NCI-H526 treated with DMSO at 0.1 percent for 48 hours (cell line): ENCODE measurements at places on chromosomes 13 and 19.

- DNase-seq = no peak
These were observed 12.6 kb downstream of the NAXD start for GRCh38 chr13:110627761-110628476.

DNA sequence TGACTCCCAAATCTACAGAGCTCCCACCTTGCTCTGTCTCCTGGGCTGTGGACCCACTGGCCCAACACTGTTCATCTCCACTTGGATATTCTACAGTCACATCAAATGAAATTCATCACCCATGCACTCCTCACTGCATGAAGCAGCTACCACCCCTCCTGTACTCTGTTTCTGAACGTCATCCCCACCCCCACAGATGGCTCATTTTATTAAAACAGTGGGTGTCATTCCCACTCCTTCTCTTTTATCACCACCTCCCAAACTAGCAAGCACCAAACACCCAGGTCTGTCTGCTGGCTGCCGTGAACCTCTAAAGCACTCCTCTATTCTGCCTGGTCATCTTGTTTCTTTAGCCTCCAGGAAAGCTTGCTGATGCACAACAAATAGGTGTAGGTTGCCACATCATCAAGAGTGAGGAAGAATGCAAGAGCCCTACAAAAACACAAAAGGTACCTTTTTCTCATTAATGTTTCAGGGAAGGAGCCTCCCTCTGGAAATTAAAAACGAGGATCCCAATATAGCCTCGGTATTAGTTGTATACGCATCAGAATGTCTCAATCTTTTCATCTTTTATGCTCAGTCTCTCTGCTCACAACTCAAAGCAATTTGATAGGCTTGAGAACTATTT lies 91.8 kb downstream of the MIPEP start:
- no peak for DNase-seq

- DNase-seq = no peak
These were observed 7.7 kb upstream of the LGALS7 start for GRCh38 chr19:38781058-38781457.

DNA sequence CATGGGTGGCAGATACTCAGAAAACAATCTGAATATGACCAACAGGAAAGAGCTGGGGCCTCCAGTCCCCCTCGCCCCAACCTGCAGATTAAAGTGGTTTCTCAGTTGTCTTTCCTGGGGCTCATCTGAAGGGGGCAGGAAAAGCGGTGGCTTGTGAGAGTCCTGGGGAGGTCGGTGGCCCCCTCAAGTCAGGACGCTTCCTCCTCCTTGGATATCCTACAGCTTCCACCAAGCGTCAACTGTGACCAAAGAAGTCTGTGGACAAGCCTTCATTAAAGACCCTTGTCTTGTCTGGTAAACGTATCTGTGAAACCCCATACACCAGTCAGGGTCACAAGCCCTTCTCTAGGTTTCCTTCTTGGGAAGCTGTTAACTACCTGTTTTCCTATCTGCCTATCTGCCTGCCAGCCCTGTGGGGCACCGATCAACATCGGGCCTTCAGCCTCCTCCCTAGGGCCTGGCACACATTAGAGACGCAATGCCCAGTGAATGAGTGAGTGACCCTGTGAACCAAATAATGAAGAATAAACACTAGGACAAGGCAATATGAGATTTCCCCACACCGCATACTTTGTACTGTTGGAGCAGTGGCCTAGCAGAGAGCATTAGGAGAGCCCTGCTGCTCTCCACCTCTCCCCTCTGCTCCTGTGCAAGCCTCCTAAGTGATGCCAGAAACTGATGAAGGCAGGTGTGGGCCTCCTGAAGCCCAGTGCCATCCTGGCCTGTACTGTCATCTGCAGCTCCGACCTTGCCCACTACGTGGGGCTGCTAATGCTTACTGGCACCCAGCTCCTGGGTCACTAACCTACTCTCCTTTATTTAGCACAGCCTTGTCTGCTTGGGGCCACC lies 1317.8 kb downstream of the UQCRFS1 start:
- no peak for DNase-seq

DNA sequence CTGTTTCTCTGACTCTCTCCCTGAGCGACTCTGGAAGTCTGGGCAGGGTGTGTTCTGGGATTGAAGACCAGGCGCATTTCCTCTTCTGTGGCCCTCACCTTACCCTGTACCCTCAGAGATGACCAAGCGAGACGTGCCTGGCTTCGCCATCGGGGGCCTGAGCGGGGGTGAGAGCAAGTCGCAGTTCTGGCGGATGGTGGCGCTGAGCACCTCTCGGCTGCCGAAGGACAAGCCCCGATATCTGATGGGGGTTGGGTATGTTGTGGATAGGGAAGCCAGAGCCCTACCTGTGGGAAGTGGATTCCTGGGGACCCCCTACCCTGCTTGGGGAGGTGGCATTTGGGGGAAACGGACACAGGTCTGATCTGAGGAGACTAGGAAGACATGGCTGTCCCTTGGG lies 5.8 kb upstream of the DNM2 start:
- no peak for DNase-seq

DNA sequence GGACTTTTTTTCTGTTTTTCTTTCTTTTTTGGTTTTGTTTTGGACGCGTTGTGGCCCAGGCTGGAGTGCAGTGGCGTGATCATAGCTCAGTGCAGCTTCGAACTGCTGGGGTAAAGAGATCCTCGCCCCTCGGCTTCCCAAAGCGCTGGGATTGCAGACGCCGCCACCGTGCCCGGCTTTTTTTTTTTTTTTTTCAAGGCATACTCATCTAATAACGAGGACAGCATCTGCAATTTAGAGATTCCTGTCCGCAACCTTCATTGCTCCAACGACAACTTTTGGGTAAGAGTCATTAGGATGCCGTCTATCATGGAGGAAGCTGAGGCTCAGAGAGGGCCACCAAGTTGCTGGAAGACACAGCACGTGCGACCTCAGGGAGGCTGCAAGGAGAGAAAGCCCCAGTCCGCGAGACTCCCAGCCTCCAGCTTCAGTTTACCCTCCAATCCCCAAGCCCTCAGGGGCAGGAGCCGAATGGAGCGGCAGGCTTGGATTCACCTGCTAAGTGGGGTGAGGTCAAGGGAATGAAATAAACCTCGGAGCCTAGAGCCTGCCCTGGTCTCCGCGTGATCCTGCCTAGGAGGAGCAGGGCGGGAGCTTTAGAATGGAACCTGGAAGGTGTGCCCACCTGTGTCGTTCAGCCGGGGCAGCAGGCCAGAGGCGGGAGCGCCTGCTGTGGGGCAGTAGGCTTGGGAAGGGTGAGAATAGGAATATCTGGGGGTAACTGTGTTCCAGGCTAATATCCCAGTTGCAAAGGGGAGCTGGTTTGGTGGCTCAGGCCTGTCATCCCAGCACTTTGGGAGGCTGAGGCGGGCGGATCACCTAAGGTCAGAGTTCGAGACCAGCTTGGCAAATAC lies 676 bp upstream of the POLRMT start:
- no peak for DNase-seq

DNA sequence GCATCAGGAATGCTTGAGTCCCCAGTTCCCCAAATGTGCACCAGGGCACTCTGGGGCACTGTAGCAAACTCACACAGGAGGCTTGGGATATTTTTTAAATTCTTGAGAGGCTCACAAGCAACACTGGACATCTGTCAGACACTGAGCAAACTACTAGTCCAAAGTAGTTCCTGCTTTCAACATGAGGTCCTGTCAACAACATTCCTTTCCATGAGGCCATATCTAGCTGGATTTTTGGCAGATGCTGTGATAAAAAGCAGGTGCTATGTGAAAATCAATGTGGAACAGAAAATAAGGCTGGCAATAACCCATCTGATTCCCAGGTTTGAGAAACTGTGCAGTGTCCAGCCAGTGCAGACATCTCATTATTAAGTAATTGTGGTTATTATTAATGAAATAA lies 50.5 kb downstream of the STARD13 start:
- DNase-seq = no peak

DNA sequence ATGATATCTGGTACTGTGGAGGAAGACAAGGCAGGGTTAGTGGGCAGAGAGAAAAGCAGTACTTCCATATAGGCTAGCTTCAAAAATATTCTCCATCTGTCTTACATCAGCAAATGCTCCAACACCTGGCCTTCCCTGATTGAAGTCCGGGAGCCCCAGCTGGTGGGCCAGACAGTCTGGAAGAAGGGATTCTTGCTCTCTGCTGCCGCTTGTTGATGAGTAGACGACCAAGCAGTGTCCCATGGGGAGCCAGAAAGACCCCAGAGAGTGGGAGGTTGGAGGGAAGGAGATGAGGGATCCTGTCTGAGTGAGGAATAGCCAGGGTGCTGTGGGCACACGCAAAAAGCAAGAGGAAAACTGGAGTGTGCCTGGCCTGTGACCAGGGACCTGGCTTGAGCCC lies 95.1 kb downstream of the ATP8A2 start:
- no peak for DNase-seq

- DNase-seq = no peak
These were observed 195.8 kb downstream of the FOXO1 start for GRCh38 chr13:40470660-40471059.

- DNase-seq = no peak
These were observed 72.3 kb downstream of the LATS2 start for GRCh38 chr13:20988909-20989655.

GRCh38 chr19:28012361-28012760 lies 1200.6 kb downstream of the UQCRFS1 start:
- no peak for DNase-seq
